ENCODE measurements at places on chromosomes 7 and 10.
A peak's percentile ranks its signal among the peaks of the same experiment; 100 is the strongest.

GRCh38 chr7:32660936-32661335, 165.6 kb downstream of the AVL9 start:
- DNase-seq: no peak

DNA sequence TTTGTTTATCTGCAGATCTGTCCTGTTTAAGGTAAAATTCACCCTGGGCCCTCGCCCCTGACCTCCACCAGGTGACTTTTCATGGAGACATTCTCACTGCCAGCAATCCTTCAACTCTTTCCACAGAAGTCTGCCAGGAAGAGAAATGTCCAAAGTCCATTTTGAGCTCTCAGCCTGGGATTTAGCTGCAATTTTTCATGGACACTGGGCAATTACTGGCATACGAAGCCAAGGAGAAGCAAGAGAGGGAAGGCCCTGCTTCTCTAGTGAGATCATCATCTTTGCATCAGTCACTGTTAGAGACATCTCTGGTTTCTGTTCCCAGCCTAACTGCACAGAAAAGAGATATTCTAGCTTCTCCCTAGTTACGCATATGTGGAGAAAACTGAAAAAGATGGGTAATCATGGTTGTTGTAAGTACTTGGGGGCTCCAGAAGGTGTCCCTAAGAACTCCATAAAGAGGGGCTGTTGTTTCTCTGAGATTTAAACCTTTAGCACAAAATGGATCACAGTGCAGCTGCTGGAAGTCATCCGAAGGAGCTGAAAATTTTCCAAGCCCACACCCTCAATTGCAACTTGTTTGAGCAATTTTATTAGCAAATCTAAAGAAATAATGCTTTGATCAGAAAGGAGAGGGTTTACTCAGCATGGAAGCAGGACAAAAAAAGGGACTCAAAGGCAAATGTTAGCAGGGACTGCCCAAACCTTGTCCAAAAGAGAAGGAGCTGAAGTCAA, 168.9 kb downstream of the SNX10 start:
- no peak for DNase-seq

- DNase-seq: no peak
Observed at GRCh38 chr7:130476297-130477150, 15.4 kb upstream of the MEST start.

- no peak for DNase-seq
Observed at GRCh38 chr10:97627731-97628130, 5.6 kb downstream of the MORN4 start.

DNA sequence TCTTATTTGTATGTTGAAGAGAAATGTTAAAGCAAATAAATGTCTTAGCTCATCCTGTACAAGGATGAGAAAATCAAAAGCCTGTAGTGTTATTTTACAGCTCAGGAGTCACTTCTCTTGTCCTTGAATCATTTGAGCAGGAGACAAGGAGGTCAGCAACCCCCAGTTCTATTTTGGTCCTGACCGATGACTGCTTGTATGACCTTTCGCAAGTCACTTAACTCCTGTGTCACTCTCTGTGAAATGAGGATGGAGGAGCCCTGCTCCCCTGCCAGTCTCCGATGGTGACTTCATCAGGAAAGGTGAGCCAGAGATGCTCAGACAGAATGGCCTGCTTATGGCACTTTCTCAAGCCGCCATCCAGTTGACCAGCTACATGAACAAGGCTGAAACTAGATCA, 101.0 kb downstream of the CELF2 start:
- DNase-seq: no peak

GRCh38 chr10:127993056-127993690, 86.3 kb downstream of the PTPRE start:
- DNase-seq: no peak

DNA sequence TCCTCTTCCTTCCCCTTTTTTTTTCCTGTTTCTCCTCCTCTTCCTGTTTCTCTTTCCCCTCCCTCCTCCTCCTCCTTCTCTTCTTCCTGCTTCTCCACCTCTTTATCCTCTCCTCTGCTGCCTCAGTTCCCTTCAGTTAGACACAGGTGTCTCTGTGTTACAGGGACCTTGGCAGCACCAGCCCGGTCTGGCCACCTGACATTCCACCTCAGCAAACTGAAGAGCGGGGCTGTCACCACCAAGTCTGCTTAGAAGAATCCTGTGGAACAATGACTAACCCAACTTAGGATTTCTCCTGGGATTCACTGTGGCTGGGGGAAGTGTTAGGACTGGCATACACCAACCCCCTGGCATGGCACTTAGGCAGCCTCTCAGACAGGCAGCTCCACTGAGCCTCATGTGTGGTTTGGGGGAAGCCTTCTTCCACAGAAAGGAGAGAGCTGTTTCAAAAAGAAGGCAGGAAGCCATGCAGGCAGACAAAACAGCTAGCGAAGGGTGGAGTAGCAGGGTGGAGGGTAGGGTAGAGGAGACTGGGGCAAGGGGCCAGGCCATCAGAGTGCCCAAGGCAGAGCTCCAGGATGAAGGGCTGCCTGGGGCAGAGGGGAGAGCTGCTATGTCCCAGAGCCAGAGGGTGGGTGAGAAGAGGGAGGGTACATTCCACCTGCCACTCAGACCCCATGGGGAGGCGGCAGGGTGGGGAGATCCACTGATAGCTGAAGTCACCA, 13.2 kb upstream of the GDF10 start:
- no peak for DNase-seq

DNA sequence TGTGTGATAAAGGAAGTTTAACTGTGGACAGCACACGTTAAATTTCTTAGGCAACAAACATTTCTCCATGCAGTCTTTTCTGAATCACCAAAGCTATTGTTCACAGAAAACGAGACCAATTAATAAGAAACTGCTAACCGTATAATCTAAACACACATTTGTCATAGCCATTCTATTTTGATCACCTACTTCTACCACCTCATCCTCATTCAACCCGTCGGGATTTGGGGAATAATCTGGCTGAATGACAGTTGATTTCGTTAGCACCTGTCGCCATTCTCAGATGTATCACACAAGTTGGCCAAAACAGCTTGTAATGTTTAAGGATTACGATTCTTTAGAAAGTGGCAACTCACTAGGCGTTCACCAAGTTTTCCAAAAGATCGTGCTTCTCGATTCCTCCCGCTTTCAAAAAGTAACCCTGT, 1.2 kb downstream of the EZH2 start:
- DNase-seq: no peak

DNA sequence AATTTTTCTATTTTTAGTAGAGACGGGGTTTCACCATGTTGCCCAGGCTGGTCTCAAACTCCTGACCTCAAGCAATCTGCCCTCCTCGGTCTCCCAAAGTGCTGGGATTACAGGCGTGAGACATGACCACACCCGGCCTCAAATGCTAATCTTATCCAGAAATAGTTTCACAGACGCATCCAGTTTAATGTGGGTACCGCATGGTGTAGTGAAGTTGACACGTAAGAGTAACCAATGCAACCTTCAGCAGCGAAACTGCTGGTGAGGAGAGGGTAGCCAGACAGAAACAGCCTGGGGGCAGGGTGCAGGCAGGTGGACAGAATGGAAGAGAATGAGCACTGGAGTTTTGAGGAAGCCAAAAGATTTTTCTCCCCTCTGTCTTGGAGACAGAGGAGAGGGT, 63.5 kb upstream of the FAM180A start:
- no peak for DNase-seq

- peak; percentile 45 for DNase-seq
Observed at GRCh38 chr7:28078036-28078901, 102.3 kb downstream of the JAZF1 start.

GRCh38 chr10:121526135-121526790, 72.0 kb downstream of the FGFR2 start:
- no peak for DNase-seq

DNA sequence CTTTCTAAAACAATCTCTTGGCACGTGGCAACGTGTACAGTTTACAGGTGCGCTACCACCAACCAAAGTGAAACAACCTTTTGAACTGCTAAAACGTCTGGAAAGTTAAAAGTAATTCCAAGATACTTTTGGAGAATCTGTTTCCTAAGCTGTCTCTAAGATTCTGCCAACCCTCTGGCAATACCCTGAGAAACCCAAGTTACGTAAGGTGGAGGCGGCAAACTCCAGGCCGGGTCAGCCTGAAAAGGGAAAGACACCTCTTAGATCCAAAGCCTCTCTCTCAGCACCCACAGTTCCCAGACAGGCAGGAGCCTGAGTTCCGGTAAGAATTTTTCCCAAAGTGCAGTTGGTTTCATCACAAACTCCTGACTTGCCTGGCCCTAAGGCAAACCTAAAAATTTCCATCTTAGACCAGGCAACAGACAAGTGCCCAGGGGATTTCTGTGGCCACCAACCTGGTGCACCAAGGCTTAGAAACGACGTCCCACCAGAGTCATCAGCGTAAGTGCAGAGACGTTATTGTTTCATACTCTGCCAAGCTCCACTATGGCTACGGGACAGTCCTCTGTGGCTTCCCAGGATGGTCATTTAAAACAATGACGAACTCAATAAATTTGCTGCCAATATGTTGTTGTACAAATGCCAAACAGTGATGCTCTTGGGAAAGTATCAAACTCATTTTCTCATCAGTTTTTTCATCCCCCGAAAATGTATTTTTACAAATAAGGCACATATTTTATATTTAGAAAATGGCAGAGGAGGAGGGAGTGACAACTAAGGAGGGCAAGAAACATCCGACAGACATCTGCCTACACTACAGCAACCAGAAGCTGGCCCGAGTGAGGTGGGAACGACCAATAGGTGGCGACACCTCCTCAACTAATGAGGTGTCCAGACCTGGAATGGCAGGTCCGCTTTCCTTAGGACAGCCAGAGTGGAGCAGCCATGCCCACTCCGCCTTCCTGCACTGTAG, 205.8 kb upstream of the FRMD4A start:
- DNase-seq: peak; percentile 24

GRCh38 chr7:152129682-152130081, 104.2 kb downstream of the GALNT11 start:
- no peak for DNase-seq

GRCh38 chr7:74271742-74272141, 17.5 kb upstream of the CLIP2 start:
- no peak for DNase-seq

Measured in NCI-H345 (cell line).